ENCODE measurements at places on chromosomes 12 and 14. TPM values are rescaled to one million over a fixed set of nuclear protein-coding genes. Genes with fewer than 3 reads are reported as not detected.

CD163L1 gene
- total RNA-seq, result 0.08 TPM

EFS gene
- total RNA-seq, result 10.8 TPM

FOXA1 gene
- total RNA-seq, result not detected

NPAS3 gene
- total RNA-seq, result 0.36 TPM

SYT1 gene
- total RNA-seq, result 43.3 TPM

SLC8B1 gene
- 11.5 TPM for total RNA-seq

Data from fibroblast of the aortic adventitia (primary cell).